Stimulated activated CD4-positive, alpha-beta T cell treated with anti-CD3 and anti-CD28 coated beads, TNF-alpha, amount 100 ng/mL, for 4 hours (primary cell): ENCODE measurements at places on chromosomes 2 and 18.
A peak's percentile ranks its signal among the peaks of the same experiment; 100 is the strongest.

- no peak for DNase-seq
These were observed 20.2 kb downstream of the B3GNT2 start for GRCh38 chr2:62216113-62216512.

GRCh38 chr18:76064998-76065397 lies 430.0 kb downstream of the ZNF516 start:
- no peak for DNase-seq

- no peak for DNase-seq
These were observed 165.7 kb upstream of the SLC14A2 start for GRCh38 chr18:45449418-45450227.

DNA sequence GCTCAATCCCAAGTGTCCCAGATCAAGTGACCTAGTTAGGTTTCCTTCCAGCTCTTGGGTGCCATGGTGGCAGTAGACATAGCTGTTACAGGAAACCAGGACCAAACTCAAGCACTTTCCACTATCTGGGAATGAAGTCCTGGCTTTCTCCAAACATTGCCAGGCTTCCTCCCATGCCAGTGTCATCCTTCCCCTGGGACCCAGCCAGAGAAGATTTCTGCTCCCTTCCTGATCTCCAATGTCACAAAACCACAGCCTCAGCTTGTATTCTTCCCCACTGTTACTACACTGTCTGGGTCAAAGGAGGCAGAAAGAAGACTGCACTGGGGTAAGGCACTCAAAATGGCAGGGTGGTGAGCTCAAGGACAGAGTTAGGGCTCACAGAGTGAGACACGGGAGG lies 347.1 kb downstream of the TNS1 start:
- DNase-seq: no peak

GRCh38 chr2:168550670-168551069 lies 94.6 kb downstream of the CERS6 start:
- no peak for DNase-seq

DNA sequence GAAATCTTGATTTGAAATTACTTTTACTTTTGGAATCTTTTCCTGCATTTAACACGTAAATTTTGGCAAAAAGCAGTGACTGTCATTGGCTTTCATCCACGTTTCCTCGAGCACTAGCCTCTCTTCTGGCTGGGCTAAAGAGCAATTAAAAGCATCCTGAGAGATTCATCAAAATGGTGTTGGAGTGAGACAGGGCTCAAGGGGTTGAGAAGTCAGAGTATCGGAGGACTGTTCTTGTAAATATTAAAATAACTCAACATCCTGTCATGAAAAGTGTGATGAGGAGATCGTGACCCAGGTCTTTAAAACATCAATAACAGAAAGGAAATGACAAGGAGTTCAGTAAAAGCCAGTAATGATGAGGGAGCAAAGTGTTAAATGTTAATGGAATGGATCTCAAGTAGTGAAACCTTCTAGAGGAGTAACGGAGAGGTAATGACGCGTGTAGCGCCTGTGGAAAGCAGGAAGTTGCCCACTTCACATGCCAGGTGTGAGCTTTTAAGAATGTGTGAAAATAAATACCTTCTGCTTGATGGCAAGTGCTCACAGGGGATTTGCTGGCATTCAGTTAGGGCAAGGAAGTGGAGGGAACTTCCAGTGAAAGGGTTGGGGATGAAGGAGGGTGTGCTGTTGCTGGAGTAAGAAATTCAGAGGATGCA lies 754.4 kb downstream of the ADCYAP1 start:
- DNase-seq: no peak

GRCh38 chr2:216279459-216279858 lies 92.8 kb downstream of the MARCHF4 start:
- DNase-seq: no peak

GRCh38 chr2:151999053-151999452 lies 99.8 kb downstream of the CACNB4 start:
- peak; percentile 5 for DNase-seq

DNA sequence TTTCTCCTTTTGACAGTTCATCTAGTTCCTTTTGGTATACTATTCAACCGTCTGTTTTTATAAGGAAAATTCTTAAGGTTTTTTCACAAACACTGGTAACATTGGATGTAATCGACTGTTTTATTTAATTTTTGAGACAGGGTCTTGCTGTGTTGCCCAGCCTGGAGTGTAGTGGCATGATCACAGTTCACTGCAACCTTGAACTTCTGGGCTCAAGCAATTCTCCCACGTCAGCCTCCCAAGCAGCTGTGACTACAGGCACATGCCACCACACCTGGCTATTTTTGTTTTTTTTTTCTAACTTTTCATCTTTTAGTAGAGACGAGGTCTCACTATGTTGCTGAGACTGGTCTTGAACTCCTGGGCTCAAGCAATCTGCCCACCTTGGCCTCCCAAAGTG lies 104.4 kb upstream of the DNMT3A start:
- no peak for DNase-seq

- DNase-seq: no peak
These were observed 1.6 kb upstream of the MAP2 start for GRCh38 chr2:209422191-209422754.

- no peak for DNase-seq
These were observed 293.9 kb upstream of the SYT4 start for GRCh38 chr18:43571078-43571689.

GRCh38 chr18:63322908-63323634 lies 3.5 kb upstream of the BCL2 start:
- no peak for DNase-seq

GRCh38 chr2:83394134-83394904 lies 1064.8 kb downstream of the SUCLG1 start:
- DNase-seq: no peak
